ENCODE measurements at places on chromosomes 2 and 18. TPM values are rescaled to one million over a fixed set of nuclear protein-coding genes. Genes with fewer than 3 reads are reported as not detected.

The PRR30 gene
- total RNA-seq, result under 0.01 TPM

The ARHGAP28 gene
- under 0.01 TPM for total RNA-seq

The FIGN gene
- total RNA-seq, result under 0.01 TPM

The RTP5 gene
- total RNA-seq, result 1.1 TPM

The UBR3 gene
- total RNA-seq, result 11.3 TPM

The DCTN1 gene
- total RNA-seq, result 98.3 TPM

The POTEJ gene
- under 0.01 TPM for total RNA-seq

The PIEZO2 gene
- total RNA-seq, result 1.3 TPM

The UGT1A5 gene
- total RNA-seq, result not detected

The PPM1G gene
- 66.2 TPM for total RNA-seq

The EIF2AK2 gene
- 20.7 TPM for total RNA-seq

The TMEM17 gene
- 2.4 TPM for total RNA-seq

The REG3A gene
- not detected for total RNA-seq

The RTKN gene
- total RNA-seq, result 18.6 TPM

The CRYGD gene
- 5.7 TPM for total RNA-seq

The FSHR gene
- total RNA-seq, result under 0.01 TPM

The INHBB gene
- under 0.01 TPM for total RNA-seq

The BOLL gene
- not detected for total RNA-seq

The CCDC102B gene
- 3.2 TPM for total RNA-seq

The DIS3L2 gene
- 39.0 TPM for total RNA-seq

The ACMSD gene
- total RNA-seq, result not detected

The ZSWIM2 gene
- total RNA-seq, result not detected

The MBP gene
- 47.7 TPM for total RNA-seq

The PPIL3 gene
- total RNA-seq, result 43.1 TPM

The OR6B3 gene
- not detected for total RNA-seq

The CYP27C1 gene
- total RNA-seq, result not detected

The C1QL2 gene
- not detected for total RNA-seq

The CPO gene
- not detected for total RNA-seq

The ERCC3 gene
- 49.8 TPM for total RNA-seq

The SPDYA gene
- 0.27 TPM for total RNA-seq

The TSGA10 gene
- total RNA-seq, result 2.7 TPM

The MEP1B gene
- not detected for total RNA-seq

The DHRS9 gene
- total RNA-seq, result 1.9 TPM

The IL18RAP gene
- 0.27 TPM for total RNA-seq

The SIGLEC15 gene
- 6.2 TPM for total RNA-seq

The CHRND gene
- total RNA-seq, result not detected

The MOGAT1 gene
- not detected for total RNA-seq

The POU3F3 gene
- not detected for total RNA-seq

The LRRC30 gene
- total RNA-seq, result not detected

The SLC5A7 gene
- not detected for total RNA-seq

The DUSP11 gene
- total RNA-seq, result 18.6 TPM

The GALR1 gene
- total RNA-seq, result under 0.01 TPM

The AKAIN1 gene
- total RNA-seq, result not detected

The LBX2 gene
- 0.54 TPM for total RNA-seq

The ZAP70 gene
- total RNA-seq, result 19.1 TPM

The RGPD8 gene
- 9.4 TPM for total RNA-seq

The IL36G gene
- not detected for total RNA-seq

The ALPP gene
- 0.27 TPM for total RNA-seq

The ARHGAP15 gene
- total RNA-seq, result 77.3 TPM

The INHA gene
- 0.27 TPM for total RNA-seq

The LAMA1 gene
- total RNA-seq, result under 0.01 TPM

Data from hematopoietic multipotent progenitor cell (in vitro differentiated cells).